ENCODE measurements at places on chromosomes 3 and 15.

DNA sequence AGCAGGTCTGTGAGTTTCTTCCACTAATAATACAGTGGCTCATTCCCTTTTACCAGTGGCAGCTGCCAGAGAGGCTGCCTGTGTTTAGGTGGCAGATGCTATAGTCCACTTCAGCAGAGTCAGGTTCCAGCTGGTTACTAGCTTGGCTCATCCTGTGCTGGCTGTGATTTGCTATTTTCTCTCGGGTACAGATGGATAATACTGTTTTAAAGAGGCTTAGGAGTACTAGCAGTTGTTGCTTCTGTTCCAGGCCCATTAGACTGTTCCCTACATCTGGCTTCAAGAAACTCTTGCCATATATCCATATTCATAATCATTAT lies 41.0 kb downstream of the ZNF609 start:
- DNase-seq: no peak

DNA sequence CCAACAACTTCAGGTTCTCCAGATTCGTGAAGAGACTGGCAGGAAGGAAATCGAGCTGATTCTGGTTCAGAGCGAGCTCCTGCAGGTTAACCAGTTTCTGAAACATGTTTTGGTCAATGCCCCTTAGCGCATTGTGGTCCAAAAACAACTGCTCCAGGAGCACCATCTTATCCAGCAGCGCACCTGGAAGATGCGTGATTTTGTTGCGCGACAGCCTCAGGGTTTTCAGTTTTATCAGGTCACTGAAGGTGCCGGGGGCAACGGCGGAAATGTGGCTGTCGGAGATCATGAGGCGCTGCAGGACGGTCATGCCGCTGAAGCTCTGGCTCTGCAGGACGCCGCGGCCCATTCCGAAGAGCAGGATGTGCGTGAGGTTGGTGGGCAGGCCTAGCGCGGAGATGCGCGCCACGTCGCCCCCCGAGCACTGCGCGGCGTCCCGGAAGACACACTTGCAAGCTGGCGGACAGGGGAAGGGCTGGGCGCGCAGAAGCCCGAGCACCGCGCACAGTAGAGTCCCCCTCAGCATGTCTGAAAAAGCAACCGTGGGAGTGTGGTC lies 1.2 kb downstream of the GP5 start:
- DNase-seq: no peak

GRCh38 chr3:188830893-188831292 lies 340.9 kb upstream of the TPRG1 start:
- DNase-seq: no peak

GRCh38 chr3:78141269-78141668 lies 1101.4 kb downstream of the ROBO2 start:
- no peak for DNase-seq

DNA sequence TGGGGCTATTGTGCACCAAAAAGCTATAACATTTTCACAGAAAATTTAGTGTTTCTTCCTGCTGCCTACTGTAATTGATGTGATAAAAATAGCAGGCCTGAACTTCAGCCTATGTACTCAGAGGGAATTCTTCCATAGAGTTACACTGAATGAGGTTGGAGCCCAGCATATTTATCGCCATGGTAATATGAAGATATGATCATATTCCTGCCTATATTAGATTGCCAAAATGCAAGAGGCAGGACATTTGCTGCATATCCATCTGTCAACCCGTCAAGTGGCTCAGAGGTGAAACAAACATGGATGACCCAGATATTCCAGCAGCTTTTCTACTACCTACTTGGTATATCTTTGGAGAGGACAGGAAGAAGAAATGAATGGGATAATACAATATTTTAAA lies 1150.6 kb downstream of the TBL1XR1 start:
- no peak for DNase-seq

GRCh38 chr3:56782906-56783305 lies 18.8 kb downstream of the ARHGEF3 start:
- no peak for DNase-seq

GRCh38 chr3:139238281-139239030 lies 105.4 kb upstream of the MRPS22 start:
- DNase-seq: no peak

DNA sequence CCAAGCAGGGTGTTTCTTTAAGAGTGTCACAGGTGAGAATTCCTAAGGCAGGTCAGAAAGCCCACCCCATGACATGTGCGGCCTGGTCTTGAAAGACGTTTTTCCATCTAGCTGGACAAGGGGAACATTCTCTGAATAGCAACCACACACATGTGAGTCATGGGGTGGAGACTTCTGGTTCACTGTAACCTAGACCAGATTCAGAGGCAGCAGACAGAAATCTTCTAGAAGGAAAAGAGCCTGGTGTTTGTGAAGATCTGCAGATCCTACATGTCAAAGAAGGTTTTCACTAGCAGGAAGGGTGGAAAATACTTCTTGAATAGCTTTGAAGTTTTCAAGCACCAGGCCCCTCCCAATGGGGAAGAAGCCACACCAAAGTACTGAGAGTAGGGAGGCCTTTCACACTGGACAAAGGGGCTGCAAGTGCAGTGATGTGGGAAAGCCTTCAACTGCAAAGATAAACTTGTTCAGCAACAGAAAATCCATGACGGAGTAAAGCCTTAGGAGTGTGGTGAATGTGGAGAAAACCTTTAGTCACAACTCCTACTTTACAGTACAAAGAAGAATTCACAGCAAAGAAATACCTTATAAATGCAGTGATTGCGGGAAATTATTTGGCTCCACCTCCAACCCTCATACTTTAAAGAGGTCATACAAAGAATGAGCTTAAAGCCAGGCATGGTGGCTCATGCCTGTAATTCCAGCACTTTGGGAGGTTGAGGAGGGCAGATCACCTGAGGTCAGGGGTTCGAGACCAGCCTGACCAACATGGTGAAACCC lies 17.6 kb downstream of the ADAM10 start:
- DNase-seq: no peak

DNA sequence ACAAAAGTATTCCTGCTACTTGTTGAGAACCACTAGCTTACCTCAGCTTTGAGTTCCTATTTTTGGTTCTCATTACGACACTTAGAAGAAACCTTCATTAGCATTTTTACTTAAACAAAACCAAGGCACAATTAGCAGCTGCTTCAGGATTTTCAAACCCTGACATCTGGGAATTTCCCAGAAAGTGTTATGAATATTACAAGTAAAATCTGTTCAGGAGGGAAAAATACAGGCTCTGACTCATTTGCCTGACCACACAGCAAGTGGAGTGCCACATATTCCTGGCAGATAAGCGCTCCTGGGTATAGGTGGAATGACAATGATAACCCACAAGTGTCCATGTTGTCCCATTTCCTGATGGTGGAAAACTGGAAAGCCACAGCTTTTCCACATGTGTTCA lies 10.3 kb upstream of the RFTN1 start:
- DNase-seq: no peak

DNA sequence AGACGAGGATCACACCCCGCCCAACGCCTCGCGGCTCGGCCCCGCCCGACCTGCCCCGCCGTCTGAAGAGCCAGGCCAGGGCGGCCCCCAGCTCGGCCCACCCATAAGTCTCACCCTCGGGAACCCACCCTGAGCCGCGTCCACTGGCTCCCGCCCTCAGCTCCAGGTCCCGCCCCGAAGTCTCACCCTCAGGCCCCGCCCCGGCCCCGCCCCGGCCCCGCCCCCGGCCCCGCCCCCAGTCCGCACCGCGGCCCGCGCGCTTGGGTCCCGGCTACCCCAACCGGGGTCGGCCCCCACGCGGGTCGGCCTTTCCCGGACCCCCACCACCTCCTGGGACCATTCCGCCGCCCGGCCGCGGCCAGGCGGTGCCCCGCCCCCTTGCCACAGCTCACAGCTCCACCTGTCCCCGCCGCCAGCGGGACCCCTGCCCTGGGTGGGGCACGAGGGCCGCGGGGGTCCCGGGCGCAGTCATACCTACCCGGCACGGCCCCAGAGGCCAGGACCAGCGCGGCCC lies 489 bp downstream of the CSPG5 start:
- DNase-seq: no peak
